ENCODE measurements at places on chromosomes 2 and 18.

GRCh38 chr2:112242384-112242783 lies 12.5 kb downstream of the ZC3H8 start:
- DNase-seq, result no peak

GRCh38 chr2:26284132-26284531 lies 39.4 kb downstream of the HADHB start:
- DNase-seq, result no peak

GRCh38 chr2:126699018-126699417 lies 43.1 kb downstream of the GYPC start:
- no peak for DNase-seq

GRCh38 chr2:64941143-64941542 lies 48.1 kb upstream of the SLC1A4 start:
- DNase-seq, result no peak

GRCh38 chr2:234964631-234965461 lies 13.0 kb downstream of the SH3BP4 start:
- no peak for DNase-seq
